ENCODE measurements at places on chromosomes 13 and 19.

- no peak for DNase-seq
Measured at GRCh38 chr13:95319551-95320274, 18.5 kb upstream of the ABCC4 start.

DNA sequence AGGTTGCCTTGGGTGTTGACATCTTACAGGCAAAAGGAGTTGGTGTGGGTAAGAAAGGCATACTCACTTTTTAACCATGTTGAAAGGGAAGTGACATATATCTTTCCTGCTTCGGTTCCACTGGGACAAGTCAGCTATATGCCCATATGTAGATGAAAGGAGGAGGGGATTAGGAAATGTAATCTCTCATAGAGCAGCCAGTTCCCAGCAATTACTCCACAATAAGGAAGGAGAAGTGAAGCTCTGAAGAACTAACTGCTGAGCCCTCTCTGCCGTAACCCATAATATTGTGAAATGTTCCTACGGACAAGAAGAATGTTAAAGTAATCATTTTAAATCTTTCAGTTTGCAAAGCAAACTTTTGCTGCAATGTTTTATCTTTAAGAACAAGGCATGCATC, 82.2 kb downstream of the EDNRB start:
- DNase-seq: no peak

DNA sequence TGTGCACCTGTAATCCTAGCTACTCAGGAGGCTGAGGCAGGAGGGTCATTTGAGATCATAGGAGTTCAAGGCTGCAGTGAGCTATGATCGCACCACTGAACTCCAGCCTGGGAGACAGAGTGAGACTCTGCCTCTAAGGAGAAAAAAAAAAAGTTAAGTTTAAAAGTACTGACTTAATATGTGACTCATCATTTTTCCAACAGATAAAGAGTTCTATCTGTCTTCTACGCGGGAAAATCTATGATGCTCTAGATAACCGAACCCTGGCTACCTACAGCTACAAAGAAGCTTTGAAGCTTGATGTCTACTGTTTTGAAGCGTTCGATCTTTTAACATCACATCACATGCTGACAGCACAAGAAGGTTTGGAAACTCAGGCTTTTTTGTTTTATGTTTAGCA, 7.2 kb downstream of the CDC16 start:
- DNase-seq: no peak

GRCh38 chr19:50152578-50152977, 10.5 kb downstream of the IZUMO2 start:
- DNase-seq: no peak

DNA sequence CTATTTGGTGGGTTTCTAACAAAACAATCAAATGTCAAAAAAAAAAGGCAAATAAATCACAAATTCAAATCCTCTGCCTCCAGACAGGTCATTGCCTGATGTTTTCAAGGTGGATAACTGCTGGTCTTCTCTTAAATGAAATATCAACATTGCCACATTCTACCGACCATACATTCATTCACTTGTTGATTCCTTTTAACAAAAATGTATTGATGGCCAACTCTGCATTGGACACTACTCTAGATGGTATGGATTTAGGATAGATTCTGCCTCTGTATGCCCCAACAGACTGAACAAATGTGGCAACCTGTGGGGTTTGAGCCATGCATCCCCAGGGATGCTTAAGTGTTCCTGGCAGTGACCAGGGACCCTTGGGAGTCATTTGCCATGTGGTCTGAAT, 87.6 kb upstream of the STK24 start:
- no peak for DNase-seq

- no peak for DNase-seq
Measured at GRCh38 chr13:110132225-110132982, 174.6 kb downstream of the COL4A1 start.

GRCh38 chr13:110319774-110320509, 12.9 kb downstream of the COL4A2 start:
- DNase-seq: peak; percentile 74

- DNase-seq: no peak
Measured at GRCh38 chr13:42894765-42895243, 97.2 kb downstream of the EPSTI1 start.

- no peak for DNase-seq
Measured at GRCh38 chr19:47609906-47610894, 1.3 kb downstream of the BICRA start.

DNA sequence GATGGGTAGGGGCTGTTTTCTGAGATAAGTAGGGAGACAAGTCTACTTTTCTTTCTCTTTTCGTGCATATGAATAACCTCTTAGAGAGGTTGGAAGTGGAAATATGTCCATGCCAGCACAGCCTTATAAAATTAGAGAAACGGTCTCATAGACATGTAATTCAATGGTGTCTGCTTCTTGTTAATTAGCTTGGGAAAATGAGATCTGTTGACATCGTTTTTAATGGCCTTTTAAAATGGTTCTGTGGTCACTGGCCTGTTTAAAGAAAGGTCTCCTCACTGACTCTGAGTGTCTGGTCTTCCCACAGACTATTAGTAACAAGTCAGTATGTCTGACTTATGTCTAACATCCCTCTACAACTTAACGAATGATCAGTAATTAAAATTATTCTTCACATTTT, 487.1 kb downstream of the SLITRK6 start:
- DNase-seq: no peak

DNA sequence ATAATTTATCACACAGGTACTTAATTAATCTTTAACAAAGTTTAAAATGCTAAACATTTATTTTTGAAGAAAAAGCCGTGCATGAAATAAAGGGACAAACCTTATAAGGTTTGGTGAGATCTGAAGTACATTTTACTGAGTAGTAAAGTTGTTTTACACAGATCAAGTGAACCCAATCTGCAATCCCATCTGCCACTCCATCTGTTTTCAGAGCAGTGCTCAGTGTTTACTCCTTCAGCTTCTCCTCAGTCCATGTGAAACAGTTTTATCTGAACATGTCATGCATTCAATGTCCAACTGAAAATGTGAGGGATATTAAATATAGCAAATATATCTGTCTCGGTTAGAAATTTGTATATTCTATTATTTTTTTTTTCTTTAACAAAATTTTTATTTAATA, 166.8 kb downstream of the MAB21L1 start:
- no peak for DNase-seq

DNA sequence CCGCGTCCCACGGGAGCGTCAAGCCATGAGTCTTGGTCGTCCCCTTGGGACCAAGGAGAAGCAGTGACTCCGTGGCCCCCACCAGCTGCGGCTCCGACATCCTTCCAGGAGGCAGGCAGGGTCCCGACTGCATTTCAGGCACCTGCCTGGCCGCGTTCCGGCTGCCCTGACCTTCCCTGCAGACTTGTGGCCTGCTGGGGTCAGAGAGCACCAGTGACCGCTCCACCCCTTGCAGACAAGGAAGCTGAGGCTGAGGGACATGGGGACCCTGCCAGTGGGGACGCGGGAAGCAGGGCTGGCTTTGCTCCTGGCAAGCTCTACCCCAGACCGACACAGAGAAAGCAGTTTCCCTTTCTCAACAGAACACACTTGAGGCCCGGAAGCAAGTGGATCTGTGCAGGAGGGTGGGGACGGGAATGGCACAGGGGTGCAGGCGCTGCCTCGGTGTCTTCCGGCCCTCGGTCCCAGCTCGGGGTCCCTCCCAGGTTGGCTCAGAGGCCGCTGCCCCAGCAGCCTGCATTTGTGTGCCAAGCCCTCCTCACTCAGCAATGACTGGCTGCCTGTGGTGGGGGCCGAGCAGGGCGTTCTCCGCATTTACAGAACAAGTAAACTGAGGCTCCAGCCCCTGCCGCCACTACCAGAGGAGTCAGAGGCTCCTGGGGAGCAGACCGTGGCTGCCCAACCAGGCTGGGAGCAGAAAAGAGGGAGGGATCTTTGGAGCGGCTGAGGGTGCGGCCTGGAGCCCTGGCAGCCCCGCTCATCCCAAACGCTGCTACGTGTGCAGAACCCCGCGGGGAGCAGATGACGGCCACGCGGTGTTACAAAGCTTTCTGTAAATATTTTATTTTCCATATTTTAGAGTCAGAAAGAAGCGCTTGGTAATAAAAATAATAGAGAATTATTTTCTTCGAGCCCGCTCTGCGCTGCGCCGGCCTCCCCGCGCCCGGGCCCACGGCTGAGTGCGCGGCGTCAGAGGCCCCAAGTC, 43.9 kb downstream of the GAS6 start:
- DNase-seq: no peak

DNA sequence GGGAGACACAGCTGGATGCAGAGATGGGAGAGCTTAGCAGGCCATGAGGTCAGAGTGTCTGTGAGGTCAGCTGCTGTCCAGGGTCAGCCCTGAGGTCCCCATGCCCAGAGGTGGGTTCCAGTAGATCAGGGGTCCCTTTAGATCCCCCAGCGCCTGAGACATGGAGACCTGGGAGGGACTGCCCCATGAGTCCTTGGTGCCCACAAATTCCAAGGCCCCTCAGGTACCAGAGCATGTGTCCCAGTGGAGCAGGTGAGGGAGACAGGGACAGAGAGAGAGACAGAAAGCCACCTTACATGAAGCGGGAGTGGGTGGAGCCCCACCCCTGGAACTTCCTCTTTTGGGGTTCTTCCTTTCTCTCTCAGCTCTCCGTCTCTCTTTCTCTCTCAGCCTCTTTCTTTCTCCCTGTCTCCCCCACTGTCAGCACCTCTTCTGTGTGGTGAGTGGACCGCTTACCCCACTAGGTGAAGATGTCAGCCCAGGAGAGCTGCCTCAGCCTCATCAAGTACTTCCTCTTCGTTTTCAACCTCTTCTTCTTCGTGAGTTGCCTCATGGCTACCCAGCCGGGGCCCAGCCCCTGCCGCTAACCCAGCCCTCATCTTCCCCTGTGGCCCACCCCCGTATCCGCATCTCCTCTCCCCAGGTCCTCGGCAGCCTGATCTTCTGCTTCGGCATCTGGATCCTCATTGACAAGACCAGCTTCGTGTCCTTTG, at the start of gene CD37:
Gene CD37 (plus strand): TSS at position 336 of the 713 bp plus-strand sequence. CDS start 135 bp downstream, at position 471.
- DNase-seq: no peak

DNA sequence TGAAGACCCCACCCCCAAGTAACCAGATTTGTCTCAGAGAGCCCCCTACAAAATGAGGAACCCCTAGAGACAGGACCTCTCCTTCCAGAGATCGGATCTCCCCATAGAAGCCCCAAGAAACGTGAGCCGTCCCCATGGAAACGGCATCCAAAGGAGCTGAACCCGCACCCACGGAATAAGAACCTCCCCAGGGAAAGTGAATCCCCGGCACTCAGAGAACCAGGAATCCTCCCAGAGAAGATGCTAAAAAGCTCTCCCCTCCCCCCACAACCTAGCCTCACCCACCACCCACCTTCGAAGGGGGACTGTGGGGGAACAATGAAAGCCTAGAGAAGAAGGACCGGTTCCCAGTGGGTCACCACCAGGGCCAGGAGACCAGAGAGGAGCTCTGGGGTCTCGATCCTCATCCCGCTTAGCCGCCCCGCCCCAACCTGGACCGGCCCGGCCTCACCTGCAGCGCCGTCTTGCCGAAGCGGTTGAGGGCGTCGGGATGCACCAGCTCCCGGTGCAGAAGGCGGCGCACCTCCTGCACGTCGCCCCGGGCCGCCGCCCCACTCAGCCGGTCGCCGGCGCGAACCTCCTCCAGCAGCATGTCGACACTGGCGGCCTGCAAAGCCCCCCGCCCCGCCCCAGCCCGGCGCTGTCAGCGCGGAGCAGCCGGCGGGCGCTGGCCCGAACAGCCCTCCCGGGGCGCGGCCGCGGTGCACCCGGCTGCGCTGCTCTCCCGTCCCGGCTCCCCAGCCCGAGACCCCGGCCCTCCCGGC, 535 bp downstream of the CDKN2D start:
- peak; percentile 56 for DNase-seq

- no peak for DNase-seq
Measured at GRCh38 chr13:93406136-93406535, 179.5 kb downstream of the GPC6 start.

GRCh38 chr19:53537121-53537520, 824 bp upstream of the ZNF331 start:
- DNase-seq: no peak

DNA sequence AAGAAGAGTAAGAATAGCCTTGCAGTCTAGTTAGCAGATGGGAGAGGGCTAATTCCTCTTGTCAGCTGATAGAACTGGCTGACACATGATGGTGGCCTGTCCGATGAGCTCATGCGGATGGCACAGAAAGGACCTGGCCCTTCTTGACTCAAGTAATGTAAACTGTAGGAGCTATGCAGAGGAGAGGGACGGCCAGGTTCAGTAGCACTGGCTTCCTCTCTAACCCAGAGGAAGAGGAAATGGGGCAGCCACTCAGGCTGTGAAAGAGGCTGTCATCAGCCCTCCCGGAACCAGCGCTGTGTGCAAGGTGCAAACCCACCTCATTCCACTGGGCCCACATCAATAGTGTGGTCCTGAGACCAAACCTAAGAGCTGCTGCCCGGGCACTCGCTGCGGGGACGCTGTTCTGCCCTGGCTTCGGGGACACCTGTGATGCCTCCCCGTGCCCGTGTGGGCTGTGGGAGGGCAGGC, 30.8 kb upstream of the USE1 start:
- no peak for DNase-seq

DNA sequence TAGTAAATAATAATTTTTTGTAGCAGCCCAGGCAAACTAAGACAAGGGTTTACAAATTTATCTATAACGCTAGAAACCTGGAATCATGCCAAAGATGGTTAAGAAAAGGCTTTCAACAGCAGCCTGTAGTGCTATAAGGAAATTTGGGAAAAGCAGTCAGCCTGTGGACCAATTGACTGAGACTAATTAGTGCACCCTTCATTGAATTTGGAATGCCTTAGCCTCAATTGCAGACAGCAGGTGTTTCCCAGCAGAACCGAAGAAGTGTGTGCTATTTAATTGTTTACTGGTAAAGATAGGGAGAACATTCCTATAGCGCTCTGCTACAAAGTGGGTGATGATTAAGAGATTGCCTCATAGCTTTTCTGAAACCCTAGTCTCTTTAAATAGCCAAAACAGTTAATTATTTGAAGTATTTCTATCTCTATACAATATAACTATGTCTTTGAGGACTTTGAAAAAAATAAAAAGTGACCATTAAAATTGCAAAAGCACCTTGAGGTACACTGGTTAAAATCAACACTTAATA, 1884.3 kb upstream of the PCDH20 start:
- no peak for DNase-seq

DNA sequence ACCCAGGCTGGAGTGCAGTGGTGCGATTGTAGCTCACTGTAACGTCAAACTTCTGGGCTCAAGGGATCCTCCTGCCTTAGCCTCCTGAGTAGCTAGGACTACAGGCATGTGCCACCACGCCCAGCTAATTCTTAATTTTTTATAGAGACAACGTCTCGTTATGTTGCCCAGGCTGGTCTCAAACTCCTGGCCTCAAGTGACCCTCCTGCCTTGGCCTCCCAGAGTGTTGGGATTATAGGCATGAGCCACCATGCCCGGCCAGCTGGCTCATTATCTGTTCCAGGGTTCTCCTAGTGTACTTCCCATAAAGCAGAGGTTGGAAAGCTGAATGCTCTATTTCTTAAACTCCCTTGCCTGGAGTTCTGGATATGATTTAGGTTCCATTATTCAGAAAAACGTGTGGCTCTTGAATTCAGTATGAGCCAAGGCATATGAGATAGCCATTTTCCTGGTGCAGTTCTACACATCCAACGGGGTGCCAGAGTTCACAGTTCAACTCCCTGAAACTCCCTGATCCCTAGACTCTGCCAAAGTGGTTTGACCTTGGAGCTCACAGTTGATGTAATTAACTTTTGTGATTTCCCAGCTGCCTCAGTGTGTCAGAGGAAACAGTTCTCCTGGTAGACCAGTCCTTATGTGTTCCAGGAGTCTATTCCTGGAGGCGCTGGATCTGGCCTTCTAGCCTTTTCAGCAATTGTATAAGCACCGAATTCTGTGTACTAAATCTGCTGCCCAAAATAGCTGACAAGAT, 21.6 kb downstream of the GPR183 start:
- no peak for DNase-seq

- no peak for DNase-seq
Measured at GRCh38 chr19:41025871-41026270, 34.8 kb downstream of the CYP2B6 start.

Measured in SW 1271 (cell line).